Thyroid gland (tissue), 4 donors: ENCODE measurements at places on chromosomes 16 and 17.

- DNase-seq: no peak
These were observed 2.1 kb upstream of the DNASE1L2 start for GRCh38 chr16:2233872-2234812.

DNA sequence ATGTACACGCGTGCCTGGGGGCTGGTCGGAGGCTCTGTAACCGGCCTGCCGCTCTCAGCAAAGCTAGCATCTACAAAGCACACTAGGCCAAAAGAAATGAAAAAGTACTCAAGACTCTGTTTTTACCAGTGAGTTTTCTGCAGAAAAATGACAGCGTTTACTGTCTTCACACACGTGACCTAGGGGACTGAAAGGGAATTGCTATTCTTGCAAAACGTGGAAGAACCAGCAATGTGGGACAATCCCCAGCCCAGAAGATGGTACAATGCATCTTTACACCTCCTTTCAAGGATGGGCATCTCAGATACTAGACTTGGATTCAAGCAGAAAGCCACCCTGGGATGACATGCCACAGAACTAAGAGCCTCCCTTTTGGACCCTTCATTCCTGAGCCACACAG lies 41.5 kb downstream of the NDEL1 start:
- DNase-seq: no peak

- no peak for DNase-seq
These were observed 24.0 kb upstream of the ABCA5 start for GRCh38 chr17:69350911-69351310.

- DNase-seq: peak; percentile 34
These were observed 1.2 kb downstream of the RTN4RL1 start for GRCh38 chr17:2023692-2024571.

- no peak for DNase-seq
These were observed 73.5 kb downstream of the GTF3C1 start for GRCh38 chr16:27476240-27476639.

GRCh38 chr17:69457603-69458002 lies 43.1 kb downstream of the MAP2K6 start:
- DNase-seq: no peak

DNA sequence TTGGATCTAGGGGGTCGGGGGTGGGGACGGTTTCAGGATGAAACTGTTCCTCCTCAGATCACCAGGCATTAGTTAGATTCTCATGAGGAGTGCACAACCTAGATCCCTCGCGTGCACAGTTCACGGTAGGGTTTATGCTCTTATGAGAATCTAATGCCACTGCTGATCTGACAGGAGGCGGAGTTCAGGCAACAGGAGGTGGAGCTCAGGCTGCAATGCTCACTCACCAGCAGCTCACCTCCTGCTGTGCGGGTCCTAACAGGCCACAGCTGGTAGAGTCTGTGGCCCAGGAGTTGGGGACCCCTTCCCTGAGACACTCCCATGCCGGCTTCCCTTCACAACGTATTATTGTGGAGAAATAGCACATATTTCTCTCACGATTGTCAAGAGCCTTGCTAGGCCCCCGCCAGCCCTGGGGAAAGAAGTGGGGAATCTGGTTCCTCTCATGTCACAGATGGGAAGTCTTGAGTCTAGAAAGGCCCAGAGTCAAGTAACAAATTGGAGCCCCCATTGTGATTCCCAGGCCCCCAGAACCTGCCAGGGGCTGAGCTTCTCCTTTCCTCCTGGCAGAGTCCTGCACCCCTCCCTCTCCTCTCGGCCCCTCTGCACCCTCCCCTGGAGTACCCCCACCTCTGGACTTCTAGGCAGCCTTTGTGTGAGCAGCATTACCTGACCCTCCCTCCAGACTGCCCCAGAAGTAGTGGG lies 6.1 kb upstream of the KRT14 start:
- no peak for DNase-seq

- DNase-seq: peak; percentile 94
These were observed 49.0 kb upstream of the CHMP6 start for GRCh38 chr17:80942423-80943345.

- peak; percentile 59 for DNase-seq
These were observed 996 bp downstream of the TNFSF13 start for GRCh38 chr17:7559320-7560171.

GRCh38 chr17:36923814-36924221 lies 13.5 kb upstream of the LHX1 start:
- DNase-seq: no peak

DNA sequence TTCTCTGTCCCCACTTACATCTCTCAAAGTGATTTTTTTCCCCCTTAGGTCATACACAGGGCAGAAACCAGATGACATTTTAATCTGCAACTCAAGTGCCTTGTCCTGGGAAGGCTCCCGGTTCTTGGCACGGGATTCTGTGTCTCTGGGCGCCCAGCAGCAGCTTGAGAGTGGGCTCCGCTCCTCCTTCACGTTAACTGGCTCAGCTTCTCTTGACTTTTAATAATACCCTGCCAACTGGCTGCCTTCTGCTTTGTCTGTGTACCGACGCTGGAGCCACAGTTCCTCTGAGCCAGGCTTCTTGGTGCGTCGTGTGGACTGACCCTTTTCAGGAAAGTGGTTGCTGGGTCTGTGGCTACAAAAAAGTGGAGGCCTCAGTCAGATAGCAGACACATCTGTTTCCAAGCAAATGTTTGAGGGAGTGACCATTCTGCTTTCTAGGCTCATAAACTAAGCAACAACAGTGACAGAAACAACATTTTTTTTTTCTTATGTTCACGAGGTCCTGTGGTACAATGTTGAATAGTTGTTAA lies 64.9 kb downstream of the IRF8 start:
- DNase-seq: peak; percentile 97

DNA sequence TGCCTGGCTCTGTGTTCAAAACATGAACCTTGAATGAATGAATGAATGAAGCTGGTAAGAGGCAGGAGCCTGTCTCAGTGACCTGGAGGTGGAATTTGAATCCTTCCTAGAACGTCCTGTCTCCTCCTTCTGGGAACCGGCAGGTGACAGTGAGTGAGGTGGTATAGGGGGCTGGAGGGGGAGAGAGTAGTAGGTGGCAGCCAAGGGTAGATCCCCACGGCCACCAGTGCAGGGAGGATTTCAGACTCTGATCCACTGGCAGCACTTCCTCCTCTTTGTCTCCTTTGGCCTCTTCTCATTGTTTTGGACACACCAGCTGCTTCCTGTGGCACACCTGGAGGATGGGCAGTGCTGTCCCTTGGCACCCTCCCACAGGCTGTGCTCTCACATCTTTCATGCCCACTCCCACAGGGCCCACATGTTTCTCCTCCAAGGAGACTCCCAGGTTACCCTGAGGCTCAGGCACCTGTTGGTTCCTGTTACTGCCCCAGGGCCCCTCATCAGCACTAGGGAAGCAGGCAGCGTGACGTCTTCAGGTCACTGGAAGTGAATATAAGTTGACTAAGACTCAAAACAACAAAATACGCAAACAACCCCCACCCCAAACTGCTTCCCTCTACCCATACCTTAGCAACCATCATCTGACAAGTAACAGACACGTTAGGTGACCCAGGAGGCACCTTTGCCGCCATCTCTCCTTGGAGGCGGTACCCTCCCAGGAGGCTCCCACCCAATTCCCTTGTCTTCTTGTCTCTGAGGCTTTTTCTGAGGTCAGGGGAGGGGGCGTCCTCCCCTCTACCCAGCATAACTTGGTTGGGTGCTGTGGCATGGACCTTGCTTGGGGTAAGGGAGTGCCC lies 84.6 kb downstream of the N4BP1 start:
- no peak for DNase-seq

GRCh38 chr16:11006656-11007055 lies 62.3 kb downstream of the CLEC16A start:
- no peak for DNase-seq

DNA sequence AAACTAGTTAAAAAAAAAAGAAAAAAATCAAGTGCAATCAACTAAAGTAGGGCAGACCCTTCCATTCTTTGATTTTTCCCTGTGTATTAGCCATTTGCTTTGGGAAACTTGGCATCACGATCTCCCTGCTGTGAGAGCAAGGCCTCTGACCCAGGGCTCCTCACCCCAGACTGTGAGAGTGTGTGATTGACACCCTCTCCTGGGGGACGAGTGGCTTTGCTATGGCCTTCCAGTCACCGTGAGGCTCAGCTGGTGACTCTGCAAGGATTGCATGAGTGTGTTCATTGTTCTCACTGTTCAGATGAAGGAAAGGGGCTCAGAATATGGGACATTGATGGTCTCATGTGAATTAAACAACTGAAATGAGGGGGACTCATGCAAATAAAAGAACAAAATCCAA lies 69.0 kb upstream of the BCAR1 start:
- DNase-seq: peak; percentile 60

DNA sequence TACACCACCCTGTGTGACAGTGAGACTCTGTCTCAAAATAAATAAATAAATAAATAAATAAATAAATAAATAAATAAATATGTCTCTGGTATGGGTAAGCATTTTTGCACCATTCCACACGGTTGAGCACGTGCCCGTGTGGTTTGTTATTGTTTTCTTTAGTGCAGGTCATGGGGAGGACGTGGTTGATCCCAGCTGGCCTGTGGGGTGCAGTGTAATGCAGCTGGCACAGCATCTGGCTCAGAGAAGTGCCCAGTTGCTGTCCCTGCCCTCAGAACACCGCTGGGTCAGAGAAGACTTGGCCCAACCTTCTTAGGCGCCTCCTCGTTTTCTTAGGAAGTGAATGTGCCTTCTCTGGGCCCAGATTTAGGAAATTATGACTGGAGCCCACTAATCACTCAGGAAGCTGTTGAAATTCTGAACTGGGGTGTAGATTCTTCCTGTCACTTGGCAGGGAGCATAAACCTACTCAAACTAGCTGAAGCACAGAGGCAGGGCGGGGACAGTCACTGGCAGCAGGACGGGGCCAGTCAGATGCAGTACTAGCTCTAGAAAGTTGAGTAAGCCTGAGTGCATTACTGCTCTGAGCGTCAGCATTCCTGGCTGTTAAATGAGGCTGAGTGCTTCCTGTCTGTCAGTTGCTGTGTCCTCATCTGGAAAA lies 85.9 kb downstream of the SNX29 start:
- peak; percentile 91 for DNase-seq

GRCh38 chr16:11359370-11359769 lies 14.1 kb downstream of the RMI2 start:
- peak; percentile 54 for DNase-seq
